ENCODE measurements at places on chromosomes 7 and 10.

DNA sequence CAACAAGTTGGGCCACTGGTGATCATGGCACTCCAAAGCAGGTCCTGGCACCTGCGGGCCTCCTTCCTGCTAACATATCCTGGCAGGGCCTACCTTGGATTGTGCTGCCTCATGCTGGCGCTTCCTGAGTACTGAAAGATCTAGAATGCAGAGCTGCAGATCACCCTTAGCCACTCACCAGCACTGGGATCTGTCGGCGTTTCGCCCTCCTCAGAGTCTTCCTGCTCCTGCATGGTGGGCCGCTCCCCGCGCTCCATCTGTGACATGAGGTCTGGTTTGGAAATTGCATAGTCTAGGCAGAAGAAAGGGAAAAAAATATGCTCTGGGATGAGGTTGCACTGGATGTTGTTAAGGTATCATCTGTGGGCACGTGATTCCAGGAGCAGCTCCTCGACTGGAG, 10.0 kb downstream of the ZNF777 start:
- DNase-seq = no peak

DNA sequence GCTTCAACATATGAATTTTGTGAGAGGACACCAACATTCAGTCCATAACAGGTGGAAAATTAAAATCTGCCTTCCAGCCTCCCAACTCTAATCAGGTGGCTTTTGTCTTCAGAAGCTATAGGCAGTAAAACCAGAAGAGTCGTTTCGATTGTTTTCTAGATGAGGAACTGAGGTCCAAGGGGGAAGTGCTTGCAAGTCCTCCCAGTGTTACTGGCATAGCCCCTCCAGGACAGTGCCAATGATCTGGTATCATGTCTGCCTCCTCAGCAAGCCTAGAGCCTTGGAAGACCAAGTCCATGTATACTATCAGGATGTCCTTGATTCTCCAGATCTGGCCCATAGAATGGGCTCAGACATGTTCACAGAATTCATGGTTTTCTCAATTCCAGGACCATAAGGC, 16.9 kb downstream of the CYP26A1 start:
- DNase-seq = no peak

GRCh38 chr7:106065575-106066500, 46.3 kb downstream of the SYPL1 start:
- no peak for DNase-seq

- no peak for DNase-seq
These were observed 55.2 kb upstream of the EZH2 start for GRCh38 chr7:148939128-148939755.

DNA sequence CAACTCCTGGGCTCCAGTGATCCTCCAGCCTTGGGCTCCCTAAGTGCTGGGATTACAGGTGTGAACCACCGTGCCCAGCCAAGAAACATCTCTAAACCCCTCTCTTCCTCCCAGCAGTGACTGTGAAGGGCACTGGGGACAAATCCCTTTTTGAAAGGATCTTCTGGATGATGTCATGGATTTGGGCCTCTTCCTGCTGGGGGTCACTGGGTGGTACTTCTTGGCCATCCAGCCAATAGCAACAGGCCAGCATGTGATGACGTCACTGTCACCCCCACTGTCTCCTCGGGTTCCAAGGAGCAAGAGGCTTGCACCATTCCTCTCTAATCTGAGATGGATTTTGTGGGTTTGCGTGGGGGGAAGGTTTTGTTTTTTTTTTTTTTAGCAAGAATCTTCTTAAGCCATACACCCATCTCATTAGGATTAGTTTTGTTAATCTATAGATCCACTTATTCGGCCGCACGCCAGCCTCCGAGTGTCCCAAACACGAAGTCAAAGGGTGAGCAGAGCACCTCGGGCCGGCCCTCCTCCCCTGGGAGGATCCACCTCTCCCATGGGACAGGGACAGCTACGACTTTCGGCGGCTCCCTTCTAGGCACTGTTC, 29.4 kb upstream of the TNRC18 start:
- no peak for DNase-seq

DNA sequence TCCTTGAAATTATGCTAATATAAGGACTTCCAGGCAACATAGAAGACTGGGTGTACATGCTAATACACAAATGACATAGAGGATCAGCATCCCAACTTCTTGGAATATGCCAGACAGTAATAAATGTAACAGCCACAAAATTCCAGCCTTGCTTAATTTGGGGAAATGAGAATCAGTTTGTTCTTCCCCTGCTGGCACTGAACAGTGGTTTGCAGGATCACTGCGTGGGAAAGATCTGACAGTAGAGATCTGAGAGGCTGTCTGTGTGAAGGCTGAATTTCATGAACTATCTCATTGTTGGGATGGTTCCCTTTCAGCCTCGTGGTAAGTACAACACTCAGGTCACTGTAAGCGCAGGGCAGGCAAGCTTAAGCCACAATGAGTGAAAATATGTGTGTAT, 1078.0 kb downstream of the LRMDA start:
- no peak for DNase-seq

DNA sequence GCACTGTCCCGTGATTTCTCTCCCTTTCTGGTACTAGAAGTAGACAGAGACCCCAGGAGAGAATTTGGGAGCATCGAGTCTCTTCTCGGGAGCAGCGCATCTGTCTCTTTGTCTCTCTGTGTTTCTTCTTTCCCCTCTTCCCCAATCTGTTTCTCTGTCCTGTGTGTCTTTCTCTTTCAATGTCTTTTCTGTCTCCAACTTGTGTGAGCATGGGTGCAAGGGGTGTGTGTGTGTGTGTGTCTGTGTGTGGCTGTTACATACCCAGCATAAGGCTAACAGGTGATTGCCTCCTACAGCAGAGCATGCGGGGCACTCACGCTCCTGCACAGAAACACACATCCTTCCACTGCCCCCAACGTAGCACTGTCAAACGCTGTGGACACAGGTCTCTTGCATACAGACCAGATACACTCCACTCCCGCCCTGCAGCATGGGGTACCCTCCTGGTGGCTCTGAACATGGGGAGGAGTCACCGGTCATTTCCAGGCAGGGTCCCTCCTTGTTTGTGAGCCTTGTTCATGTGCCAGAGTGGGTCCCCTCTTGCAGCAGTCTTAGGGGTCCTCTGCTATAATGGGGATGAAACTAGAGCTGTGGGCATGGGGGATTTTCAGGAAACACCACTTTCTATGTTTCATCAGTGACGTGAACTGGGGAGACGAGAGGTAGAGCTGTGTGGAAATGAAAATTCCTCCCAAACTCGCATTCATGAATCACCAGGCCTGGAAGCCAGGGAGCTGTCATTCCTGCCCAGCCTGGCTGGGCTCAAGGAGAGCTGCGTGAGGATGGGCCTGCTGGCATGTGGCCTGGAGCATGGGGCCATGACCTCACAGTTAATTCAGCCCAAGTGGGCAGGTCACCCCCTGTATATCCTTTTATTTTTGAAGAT, 980 bp downstream of the ADAMTS14 start:
- DNase-seq = no peak

DNA sequence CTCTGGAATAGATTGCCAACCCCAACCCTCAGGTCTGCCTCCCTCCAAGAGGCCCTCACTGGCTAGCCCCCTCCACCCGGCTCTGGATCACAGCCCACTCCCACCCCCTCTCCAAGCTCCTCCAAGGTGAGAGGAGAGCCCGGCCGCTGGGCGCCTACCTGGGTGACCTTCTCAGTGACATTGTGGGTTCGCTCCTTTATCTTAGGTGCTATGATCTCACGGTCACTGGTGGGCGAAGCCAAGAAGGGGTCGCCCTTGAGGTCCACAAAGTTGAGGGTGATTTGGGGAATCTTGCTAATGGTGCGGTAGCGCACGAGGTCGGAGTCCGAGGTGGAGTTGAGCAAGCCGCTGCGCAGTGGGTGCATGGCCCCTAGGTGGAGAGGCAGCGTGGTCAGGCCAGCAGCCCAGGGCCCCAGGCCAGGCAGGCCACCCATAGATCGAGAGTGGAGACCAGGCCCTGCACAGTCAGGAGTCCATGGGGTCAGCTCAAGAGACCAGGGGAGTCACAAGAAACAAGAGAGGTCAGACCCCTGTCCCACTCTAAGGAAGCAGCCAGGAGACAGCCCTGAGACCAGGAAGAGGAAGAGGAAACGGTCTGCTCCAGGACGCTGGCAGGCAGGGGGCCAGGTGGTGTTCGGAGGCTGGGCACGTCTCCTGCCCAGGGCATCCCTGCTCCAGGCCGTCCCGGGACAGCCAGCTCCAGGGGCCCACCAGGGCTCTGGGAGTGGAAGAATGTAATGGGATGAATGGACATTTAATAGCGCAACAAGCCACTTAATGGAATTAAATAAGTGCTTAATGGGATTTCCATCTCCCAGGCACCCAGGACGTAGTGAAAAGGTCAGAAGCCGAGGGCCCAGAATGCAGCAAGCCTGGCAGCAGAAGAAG, 20.7 kb downstream of the KCNH2 start:
- no peak for DNase-seq

GRCh38 chr10:132617737-132618052, 80.1 kb downstream of the INPP5A start:
- DNase-seq = no peak

- DNase-seq = peak; percentile 59
These were observed 116.8 kb downstream of the ABLIM1 start for GRCh38 chr10:114541081-114541796.

DNA sequence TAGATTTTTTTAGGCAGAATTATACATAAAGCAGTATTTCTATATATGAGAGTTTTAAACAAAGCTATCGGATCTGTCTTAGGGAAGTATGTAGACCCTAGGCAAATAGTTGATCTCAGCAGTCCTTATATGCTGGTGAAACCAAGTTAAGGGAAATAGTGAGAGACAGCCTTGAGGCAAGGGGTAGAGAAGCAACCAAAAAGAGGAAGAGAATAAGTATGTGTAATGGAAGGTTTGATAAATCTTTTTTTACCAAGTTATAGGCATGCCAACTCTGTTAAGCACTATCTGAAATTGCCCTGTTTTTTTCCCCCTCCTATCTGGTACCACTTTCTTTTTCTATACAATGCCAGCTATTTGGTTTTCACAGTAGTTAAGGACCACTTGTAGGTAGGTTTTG, 19.9 kb downstream of the SPAG6 start:
- DNase-seq = no peak

GRCh38 chr10:79077488-79078173, 8.9 kb downstream of the ZMIZ1 start:
- no peak for DNase-seq

DNA sequence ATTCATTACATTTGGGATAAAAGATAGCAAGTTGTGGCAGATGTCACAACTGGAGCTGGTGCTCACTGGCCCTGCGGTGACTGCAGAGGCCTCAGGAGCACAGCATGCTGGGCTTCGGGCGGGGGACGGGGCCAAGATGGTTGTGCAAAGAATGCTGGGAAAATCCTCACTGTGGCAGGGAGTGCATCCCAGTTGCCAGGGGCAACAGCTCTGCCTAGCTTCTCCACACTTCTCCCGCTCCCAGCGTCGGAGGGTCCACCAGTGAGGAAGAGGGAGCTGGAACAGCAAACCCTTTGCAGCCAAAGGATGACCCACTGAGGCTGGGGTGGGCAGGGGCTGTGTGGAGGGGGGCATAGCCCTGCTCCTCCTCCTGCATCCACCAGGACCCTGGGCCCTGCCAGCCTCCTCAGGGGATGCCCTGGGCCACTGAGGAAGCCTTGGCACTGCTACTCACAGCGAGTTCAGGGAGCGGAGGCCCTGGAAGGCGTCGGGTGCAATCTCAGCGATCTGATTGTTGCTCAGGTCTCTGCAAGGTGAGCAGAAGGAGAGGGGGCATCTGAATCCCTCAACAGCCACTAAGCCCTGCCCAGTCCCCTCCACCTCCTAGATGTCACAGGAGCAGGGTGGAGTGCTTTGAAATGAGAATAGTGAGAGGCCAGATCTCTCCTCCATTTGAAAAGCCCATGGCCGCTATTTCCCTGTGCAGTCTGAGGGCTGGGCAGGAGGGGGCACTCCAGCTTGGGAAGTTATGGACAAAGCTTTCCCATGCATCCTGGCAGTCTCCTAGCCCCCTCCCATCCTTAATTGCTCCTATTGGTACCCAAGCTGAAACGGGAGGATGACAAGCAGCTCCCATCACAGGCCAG, 126.5 kb downstream of the SLIT1 start:
- no peak for DNase-seq

GRCh38 chr7:99829524-99830160, 1.8 kb downstream of the CYP3A43 start:
- no peak for DNase-seq

GRCh38 chr7:83796760-83797159, 147.8 kb upstream of the SEMA3E start:
- no peak for DNase-seq

GRCh38 chr10:99711129-99711719, 20.7 kb downstream of the COX15 start:
- no peak for DNase-seq

GRCh38 chr10:75648854-75649253, 217.4 kb downstream of the LRMDA start:
- no peak for DNase-seq

- DNase-seq = no peak
These were observed 103.2 kb upstream of the CYP26C1 start for GRCh38 chr10:92957223-92958010.

DNA sequence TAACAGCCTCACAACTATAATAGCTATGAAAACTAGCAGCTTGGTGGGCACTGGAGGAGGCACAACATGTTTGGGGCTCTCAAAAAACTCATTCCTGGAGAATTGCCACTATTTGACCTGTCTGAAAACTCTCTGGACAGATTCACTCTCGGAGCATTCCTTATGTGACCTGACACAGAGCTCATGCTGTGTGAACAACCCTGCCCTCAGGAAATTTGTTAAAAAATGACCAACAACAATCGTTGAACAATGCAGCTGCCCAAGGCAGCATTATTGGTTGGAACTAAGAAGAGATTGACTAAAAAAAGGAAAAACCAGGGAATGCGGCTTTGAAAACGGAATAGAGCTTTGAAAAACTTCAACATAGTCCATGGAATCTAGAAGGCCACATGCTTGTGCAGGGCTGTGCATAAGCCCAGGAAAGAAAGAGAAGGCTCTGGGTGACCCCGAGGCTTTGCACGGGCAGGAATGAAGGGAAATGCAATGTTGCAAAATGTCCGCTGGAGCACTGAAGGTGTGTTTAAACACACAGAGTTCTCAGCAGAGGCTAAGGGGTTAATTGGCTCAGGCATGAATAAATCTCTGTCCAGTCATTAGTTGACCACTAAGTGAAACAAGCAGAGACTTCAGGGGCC, 52.8 kb downstream of the NAMPT start:
- DNase-seq = no peak

DNA sequence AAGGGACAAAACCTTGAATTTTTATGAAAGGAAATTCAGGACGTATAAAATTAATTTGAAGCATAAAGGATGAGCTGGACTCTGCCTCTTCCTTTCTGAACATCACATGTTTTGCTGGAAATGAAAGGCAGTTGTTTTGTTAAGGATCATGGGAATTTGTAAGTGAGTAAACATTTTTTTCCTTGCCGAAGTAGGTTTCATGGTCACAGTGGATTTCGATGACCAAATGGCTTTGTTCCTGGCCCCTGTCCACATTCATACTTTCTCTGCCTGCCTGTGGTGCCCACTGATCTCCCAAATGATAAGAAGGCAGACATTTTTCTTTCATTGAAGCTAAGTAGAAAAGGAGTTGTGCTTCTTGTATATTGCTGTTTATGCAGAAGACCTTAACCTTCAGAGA, 104.2 kb downstream of the ARID5B start:
- no peak for DNase-seq

GRCh38 chr10:130361351-130362105, 225.3 kb downstream of the GLRX3 start:
- no peak for DNase-seq

- no peak for DNase-seq
These were observed 232.5 kb downstream of the SH2D4B start for GRCh38 chr10:80770239-80770638.
